Activated CD4-positive, alpha-beta memory T cell treated with anti-CD3 and anti-CD28 coated beads for 36 hours (primary cell): ENCODE measurements at places on chromosomes 3 and 15. TPM values are rescaled to one million over a fixed set of nuclear protein-coding genes. Genes with fewer than 3 reads are reported as not detected.

The CYFIP1 gene
- 57.3 TPM for total RNA-seq

The ARHGAP31 gene
- total RNA-seq: 10.8 TPM

DNA sequence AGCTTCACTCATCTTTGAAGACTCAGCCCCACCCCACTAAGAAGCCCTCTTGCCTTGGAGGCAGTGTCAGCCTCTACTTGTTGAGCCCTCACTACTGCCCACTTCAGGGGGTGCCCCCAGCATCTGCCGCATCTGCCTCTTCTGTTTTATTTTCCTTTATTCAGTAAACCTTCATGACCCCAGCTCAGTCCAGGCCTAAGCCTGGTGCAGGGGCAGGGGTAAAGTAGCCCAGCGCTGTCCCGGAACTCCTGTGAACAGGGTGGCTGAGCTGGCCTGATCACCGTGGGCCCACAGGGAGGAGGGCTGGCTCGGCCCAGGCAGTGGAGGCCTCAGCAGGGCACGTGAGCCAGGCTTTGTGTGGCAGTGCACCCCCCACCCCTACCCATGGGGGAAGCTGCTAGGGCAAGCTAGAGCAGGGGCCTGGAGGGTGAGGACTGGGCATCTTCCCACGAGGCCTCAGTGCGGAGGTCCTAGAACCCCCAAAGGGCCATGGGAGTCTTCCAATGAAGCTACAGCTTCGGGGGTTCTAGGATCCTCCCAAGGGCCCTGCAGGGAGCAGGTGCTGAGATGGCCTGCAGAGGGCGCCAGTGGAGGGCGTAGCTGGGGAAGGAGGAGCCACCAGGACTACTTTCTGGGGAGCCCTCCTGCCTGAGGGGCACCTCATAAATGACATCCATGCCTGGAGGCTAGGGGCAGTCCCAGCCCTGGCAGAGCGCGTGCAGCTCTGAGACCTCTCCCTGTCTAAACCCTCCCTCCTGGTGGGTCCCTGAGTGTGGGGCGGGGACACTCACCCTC lies 36.0 kb downstream of the TSPAN3 start:
- peak; percentile 54 for DNase-seq

- DNase-seq: no peak
These were observed 21.9 kb downstream of the NRROS start for GRCh38 chr3:196661400-196661799.

DNA sequence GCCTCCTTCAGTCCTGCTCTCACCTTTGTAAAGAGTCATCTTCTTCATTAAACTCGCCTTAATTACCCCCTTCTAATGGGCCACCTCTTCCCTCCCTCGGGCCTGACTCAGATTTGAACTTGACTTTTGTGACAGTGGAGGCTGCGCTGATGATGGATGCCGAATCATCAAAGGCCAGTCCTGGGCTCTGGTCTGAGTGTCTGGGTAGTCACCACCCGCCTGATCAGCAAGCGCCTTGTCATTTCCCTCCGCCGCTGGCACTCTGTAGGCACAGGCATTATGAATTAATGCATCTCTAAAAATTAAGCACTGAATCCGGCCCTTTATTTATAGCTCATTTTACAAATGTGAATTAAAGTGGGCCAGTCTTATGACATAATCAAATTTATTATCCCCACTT lies 116.7 kb upstream of the PROK2 start:
- DNase-seq: no peak

DNA sequence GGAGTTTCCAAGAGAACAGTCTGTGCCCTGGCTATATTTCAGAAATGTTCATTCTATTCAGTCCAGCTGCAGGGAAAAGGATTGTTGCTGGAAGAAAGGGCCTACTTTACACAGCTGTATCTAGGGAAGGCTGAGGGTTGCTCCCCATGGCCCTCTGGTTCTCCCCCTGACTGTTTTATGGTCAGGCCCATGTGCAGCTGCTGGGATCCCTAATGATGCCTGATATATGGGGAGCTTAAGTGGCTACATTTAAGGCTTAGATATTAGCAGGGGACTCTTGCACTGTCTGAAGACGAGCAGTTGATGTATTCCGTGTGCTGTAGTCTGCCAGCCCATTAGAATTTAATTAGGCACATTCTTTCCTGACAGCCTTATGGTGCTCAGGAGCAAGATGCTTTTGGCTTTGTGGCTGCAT lies 72.0 kb downstream of the FAM43A start:
- no peak for DNase-seq

GRCh38 chr3:13963137-13963886 lies 83.4 kb upstream of the WNT7A start:
- DNase-seq: peak; percentile 38
